Sciatic nerve (tissue), 2 donors: ENCODE measurements at places on chromosomes 16 and 17.

DNA sequence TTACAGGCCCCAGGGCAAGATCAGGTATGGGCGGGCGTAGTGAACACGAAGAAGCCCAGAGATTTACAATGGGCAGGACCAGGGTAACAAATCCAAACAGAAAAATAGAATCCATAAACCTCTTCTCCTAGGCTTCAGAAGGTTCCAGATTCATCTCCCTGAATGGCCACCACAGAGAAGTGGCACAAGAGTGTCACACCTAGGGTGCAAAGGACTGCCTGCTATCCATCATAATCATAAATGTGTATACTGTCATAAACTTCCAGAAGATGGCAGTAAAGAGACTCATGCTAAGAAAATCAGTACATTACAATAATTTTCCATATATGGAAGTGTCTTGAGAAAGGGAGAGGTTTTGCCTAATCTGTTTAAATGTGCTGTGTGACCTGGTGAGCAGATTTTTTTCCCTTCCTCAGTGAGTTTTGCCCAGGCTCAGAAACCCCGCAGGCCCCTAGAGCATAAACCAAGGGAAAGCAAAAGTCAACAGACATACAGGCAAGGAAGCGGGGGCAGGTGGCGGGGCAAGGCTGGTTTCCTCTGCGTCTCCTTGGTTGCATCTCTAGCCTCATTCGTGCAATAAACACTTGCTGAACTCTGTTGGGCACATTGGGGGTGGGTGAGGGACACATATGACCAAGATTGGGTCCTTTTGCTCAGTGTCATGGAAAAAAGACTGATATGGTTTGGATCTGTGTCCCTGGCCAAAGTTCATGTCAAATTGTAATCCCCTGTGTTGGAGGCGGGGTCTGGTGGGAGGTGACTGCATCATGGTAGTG, 92.0 kb upstream of the CDH5 start:
- no peak for DNase-seq

GRCh38 chr17:27466376-27466742, 10.1 kb downstream of the KSR1 start:
- DNase-seq: no peak

DNA sequence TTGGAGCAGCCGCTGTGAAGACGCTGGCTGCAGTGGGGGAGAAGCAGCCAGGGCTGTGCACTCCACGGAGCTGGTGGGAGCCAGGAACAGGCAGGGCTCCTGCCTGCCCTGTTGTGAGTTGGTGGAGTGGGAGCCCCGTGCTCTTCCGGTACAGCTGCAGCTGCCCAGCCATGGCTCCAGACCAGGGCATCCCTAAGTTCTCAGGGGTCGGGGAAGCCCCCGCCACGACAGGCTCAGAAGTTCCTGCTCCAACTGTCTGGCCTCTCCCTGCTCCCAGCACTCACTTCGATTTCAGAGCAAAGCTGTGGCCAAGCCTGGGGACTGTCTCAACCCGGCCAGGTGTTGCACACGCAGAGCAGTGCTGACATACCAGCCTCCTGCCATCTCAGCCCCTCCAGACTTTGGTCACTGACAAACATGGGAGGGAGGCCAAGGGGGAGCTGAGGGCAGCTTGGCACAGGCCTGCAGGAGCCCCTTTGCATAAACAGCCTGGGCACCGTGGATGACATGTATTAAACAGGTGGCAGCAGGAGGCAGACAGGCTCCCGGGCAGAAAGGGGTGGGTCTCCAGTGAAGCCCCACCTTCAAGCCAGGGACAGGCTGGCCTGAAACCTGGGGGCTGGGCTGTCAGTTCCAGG, 13.9 kb upstream of the KDM8 start:
- DNase-seq: no peak

DNA sequence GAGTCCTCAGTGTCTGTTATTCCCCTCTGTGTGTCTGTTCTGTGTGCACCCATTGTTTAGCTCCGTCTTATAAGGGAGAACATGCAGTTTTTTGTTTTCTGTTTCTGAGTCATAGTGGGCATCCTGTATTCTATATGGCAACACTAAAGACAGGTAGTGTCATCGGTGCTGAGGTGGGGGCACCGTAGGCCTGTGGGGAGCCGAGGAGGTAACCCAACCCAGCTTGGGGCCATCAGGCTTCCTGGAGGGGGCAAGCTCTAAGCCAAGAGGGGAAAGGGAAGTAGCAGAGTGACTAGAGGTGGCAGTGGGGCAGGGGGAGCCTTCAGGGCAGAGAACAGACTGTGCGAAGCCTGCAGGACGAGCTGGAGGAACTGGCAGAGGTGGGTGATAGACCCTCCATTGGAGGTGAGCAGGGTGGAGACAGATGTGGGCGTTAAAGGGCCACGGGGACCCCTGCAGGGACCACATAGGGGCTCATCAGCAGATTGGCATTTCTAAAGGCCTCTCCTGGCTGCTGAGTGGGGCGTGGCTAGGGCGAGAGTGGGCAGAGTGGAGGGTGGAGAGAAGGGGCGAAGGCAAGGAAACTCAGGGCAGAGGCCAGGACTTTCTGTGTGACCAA, 36.5 kb downstream of the CPNE2 start:
- no peak for DNase-seq

DNA sequence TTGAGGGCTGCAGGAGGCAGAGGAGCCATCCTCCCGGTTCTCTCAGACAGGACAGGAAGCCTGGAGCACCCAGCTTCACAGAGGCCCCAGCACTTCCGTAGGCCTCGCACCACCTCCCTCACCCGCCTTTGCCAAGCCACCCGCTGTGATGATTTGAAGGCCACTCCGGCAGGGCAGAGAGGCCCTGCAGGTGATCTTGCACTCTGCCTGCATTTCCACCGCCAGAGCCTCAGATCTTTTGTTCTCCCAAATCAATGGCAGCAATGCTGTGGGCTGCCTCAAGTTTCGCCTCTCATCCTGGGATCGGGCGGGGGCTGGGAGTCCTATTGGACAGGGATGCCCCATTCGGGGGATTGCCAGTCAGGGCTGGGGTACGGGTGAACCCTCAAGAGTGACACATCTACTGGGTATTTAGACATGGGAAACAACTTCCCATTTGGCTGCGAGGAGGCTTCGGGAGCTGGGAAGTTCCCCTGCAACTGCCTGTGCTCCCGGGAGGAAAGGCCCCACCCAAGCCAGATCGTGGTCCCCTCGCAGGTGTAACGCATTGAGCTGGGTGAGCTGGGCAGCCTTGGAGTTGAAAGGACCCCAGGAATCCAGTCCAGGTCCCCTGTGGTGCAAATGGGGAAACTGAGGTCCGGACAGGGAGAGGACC, 34.8 kb upstream of the PEMT start:
- no peak for DNase-seq

DNA sequence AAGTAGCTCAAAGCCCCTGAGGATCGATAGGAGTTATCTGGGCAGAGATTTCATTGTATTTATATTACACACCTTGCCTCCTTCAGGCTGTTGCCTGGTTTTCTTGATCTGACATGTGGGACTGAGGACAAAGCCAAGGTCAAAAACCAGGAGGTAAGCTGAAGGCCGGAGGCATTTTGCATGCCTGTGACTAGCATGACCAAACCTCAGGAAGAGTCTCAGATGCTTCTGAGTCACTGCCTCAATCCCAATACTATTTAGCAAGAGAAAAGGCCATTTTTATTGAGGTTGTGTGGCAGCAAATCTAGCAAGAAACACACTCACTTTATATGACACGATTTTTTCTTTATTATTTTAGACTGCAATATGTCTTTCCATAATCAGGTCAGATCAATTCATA, 968.1 kb downstream of the CDH11 start:
- DNase-seq: no peak

GRCh38 chr17:45311760-45312476, 4.9 kb downstream of the MAP3K14 start:
- DNase-seq: no peak

DNA sequence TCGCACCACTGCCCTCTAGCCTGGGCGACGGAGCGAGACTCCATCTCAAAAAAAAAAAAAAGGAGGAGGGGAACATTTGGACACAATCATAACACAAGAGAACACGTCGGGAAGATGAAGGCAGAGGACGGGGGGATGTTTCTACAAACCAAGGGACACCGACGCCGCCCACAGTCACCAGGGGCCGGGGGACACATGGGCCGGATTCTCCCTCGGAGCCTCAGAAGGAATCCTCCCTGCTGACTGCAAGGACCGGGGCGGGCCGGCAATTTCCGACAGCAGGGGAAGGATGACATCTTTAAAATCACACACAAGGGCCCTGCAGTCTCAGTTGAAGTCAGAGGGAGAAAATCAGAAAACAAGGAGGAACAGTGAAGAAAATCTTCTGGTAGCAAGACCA, 8.1 kb upstream of the CHMP6 start:
- no peak for DNase-seq

- DNase-seq: no peak
These were observed 19.8 kb upstream of the IL21R start for GRCh38 chr16:27381974-27382855.

DNA sequence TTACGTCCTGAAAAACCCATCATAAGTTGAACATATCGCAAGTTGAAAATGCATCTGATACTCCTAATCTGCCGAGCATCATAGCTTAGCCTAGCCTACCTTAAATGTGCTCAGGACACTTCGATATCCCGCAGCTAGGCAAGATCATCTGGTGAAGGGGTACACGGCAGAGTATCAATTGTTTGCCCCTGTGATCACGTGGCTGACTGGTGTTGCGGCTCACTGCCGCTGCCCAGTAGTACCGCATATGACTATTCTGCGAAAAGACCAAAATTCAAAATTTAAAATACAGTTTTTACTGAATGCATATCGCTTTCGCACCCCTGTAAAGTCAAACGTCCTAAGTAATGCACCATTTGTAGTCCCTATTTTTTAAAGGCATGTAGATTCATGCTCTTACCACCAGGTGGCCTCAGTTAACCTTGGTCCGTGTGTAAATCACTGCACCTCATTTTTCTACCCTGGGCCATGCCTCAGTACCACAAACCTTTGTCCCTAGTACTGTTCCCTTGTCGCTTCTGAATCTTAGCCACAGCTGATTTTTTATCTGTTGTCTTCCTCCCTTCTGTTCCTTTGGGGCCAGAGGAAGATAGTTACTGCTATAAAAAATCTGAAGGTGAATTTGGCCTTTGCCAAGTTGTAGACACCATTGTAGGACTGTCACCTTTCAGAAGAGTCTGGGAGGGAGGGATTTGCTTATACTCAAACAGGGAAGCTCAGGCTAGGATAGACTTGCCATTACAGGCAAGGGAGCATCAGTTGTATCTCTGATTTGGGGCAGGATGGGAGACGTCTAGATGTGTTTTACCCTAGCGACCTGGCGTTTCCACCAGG, 34.4 kb downstream of the WWP2 start:
- DNase-seq: no peak

DNA sequence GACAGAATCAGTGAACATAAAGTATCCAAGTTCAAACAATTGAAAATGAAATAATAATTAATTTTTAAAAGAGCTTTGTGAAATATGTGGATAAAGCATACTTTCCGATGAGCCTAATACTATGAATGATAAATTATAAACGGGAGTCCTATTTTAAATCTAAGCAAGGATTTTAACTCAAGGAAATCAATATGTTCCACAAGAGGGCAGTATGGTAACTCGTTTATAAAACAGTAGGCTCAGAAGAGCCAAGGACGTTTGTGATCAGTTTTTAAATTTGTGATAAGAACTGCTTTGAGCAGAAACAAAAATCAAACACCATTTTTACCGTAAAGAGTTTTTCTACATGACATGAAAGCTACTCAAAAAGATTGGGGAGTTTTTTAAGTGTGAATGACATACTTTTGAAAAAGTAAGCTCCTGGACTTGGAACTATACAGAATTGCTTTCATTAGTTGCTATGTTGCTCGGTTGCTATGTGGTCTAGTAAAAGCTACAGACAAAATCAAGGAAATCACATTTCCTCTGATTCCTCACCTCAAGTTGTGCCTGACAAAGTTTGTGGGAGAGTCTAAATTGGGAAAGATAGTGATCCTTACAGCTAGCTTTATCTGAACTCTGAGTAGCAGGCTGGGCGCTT, 11.8 kb upstream of the TEKT1 start:
- no peak for DNase-seq

DNA sequence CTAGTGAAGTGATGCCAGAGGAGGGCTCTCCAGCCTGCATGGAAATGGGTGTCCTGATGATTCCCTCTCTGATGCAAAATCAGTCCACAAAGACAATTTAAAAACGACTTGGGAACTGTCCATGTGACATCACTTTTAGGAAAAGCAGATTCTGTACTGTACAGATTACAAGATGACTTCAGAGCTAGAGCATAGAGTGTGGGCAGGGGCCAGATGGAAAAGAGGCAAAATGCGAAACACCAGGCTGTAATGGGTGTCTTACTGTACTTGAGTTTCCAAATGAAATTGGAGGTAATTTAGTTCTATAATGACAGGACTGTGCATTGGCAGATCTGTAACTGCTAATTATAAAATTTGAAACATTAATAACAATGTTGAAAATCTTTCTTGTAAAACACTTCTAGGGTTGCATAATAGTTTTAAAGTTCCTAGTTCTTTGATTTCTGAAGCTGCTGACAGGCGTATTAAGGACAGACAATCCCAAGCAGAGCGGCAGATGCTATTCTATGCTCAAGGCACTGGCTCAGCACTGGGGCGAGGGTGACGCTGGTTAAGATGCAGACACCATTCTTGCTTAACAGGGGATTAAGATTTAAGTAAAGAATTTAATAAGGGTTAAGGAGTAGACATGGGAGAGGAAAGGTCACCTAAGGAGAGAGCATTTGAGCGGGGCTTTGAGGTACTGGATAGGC, 29.6 kb downstream of the OGFOD1 start:
- DNase-seq: no peak

- no peak for DNase-seq
These were observed 211.3 kb downstream of the CA10 start for GRCh38 chr17:51947160-51947735.

DNA sequence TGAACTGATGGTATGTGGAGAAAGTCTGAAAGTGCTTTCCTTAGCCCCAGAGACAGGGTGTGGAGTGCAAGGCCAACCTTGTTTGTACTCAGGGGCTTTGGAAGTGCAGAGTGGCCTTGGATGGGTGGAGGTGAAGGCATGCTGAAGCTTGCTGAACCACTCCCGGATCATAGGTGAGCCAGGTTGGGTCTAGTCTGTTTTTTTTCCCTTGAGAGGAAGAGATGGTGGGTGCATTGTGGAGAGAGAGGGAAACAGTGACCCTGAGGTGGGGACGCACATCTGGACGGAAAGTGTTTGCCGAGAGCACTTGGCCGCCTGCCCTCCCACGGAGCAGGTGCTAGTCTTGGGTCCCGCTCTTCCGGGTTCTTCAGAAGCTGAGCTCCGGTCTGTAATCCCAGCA, 12.5 kb downstream of the ABAT start:
- DNase-seq: no peak

DNA sequence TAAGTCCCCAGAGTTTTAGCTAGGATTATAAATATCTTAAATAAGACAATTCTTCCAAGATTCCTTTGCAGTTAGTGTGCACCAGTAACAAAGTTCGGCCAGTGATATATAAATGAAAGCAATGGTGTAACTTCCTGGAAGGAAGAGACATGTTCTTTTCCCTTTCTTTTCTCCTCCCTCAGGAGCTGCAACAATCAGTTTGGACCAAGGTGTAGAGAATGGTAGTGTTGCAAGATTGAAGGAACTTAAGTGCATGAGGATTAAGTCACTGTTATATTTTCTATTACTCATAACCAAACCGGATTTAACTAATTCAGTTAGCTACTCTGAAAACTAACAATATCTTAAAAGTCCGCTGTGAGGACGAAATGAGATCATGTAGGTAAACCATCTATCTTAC, 68.9 kb upstream of the KCNJ16 start:
- DNase-seq: no peak
